Stimulated activated CD4-positive, alpha-beta T cell treated with anti-CD3 and anti-CD28 coated beads, Interleukin-1b, Interleukin-23, amount 100 ng/mL, for 4 hours (primary cell): ENCODE measurements at places on chromosomes 11 and 22.

- no peak for DNase-seq
Observed at GRCh38 chr22:24601217-24602104, 1.5 kb upstream of the GGT1 start.

DNA sequence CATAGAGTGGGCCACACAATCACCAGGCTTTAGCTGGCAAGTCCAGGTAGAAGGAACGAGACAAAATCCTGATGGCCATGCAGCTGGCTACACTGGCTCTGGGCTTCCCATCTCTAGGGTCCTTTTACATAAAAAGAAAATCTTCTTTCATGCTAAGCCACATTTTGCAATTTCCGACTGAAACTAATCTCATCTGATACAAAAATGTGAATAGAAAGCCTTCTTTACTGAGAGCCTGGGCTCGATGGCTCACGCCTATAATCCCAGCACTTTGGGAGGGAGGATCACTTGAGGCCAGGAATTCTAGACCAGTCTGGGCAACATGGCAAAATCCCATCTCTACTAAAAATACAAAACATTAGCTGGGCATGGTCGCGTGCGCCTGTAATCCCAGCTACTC lies 67.2 kb downstream of the MICAL3 start:
- DNase-seq: no peak

- no peak for DNase-seq
Observed at GRCh38 chr11:44936951-44937543, 13.6 kb downstream of the TP53I11 start.

- DNase-seq: no peak
Observed at GRCh38 chr11:44764583-44764982, 37.8 kb downstream of the TSPAN18 start.

DNA sequence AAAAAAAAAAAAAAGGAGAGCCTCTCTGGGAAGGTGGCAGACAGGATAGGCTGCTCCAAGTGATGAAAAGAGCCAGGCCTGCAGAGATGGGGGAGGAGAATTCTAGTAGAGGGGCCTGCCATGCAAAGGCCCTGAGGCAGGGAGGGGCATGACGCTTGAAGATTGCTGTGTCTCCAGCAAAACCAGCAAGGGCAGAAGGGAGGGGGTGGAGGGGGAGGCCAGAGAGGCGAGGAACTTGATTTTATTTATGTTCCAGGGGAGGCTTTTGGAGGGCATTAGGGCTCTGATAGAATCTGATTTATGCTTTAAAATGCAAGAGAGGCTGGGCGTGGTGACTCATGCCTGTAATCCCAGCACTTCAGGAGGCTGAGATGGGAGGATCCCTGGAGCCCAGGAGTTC lies 16.7 kb upstream of the PACSIN2 start:
- DNase-seq: no peak

- DNase-seq: no peak
Observed at GRCh38 chr22:29701155-29701999, 18.4 kb upstream of the CABP7 start.

- DNase-seq: no peak
Observed at GRCh38 chr11:31656051-31656450, 146.5 kb downstream of the ELP4 start.
